AG04449 (cell line): ENCODE measurements at places on chromosomes 5 and 9.

GRCh38 chr9:13568841-13569601 lies 289.5 kb upstream of the MPDZ start:
- no peak for DNase-seq

DNA sequence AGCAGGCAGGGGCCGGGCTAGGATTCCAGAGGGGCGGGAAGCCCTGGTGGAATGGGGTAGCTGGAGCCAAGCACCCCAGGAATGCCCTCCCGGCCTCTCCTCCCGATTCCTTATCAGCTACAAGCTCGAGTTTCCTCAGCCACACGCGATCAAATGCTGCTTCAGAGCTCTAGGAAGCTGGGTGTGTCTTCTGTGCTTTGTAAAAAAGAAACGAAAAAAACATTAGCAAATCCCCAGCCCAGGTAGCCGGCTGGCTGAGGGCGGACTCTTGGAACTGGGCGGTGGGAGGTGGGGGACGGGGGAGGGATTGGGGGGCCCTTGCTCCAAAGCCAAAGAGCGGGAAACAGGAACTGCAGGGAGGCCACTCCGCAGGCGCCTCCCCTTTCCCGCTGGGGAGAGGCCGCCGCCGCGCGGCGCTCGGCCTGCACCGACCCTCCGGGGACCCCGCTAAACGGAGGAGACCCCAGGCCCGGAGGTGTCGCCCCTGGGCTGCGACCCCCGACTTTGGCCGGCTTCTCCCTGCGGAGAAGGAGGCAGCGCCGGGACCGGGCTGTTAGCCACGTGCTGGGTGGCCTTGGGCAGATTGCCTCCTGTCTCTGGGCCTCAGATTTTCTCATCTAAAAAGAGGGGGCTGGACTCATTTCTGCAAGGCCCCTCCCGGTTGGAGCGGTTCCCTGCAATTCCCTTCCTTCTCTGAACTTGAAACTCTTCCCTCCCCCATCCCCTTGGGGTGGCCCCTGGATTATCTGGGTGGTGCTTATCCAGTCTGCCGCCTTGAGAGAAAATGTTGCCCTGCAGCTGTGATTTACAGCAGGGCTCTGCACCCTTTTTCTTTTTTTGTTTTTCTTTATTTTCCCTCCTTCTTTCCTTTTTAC lies 40.9 kb upstream of the FABP6 start:
- no peak for DNase-seq

- DNase-seq, result no peak
Measured at GRCh38 chr5:152221721-152222629, 183.1 kb downstream of the NMUR2 start.

- DNase-seq, result peak; percentile 67
Measured at GRCh38 chr9:79685577-79685976, 113.8 kb downstream of the TLE4 start.

DNA sequence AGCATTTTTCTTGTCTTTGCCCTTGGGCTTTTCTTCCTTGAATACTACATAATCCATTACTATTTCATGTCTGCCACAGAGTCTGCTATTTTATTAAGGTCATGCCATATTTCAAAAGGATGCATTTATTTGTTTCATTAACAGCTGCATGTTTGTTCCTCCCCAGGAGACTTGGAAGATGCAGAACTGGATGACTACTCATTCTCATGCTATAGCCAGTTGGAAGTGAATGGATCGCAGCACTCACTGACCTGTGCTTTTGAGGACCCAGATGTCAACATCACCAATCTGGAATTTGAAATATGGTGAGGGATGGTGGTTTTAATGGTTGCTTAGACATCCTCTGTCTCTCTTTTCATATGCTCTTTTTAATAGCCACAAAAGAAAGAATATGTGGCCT lies 4.0 kb downstream of the IL7R start:
- no peak for DNase-seq
